ENCODE measurements at places on chromosomes 13 and 19.

DNA sequence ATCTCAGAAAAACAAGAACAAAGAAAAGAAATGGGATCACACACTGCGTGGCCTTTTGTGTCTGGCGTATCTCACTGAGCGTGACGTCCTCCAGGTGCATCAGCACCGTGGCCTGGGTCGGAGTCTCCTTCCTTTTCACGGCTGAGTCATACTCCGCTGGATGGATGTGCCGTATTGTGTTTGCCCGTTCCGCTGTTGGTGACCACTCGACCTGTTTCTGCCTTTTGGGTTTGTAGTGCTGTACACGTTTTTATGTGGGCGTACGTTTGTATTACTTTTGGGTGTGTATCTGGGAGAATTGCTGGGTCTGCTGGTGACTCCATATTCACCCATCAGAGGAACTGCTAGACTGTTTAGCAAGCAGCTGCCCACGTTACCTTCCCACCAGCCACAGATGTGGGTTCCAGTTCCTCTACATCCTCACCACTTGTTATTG, 11.4 kb downstream of the ARID3A start:
- DNase-seq, result peak; percentile 50

DNA sequence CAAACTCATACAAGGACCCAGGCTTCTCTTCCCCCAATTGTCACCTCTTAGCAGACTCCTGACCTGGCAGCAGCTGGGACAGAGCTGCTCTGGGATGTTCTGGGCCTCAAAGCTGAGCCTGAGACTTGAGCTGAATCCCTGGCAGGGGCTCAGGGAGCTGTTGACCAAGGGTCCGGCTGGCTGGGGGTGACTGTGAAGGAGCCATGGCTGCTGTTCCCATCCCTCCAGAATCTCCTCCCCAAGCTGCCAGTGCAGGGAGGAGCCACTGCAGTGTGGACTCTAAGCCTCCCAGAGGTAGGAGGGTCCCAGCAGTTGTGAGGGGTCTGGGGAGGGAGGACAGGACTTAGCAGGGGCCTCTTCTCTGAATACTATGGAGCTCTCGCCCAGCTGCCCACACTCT, 2.2 kb downstream of the SIGLEC6 start:
- DNase-seq, result no peak

GRCh38 chr13:31242916-31243315, 43.1 kb downstream of the B3GLCT start:
- no peak for DNase-seq

- no peak for DNase-seq
These were observed 447.5 kb upstream of the ATXN8OS start for GRCh38 chr13:69660155-69660554.

GRCh38 chr19:37991841-37992248, 84.8 kb downstream of the SIPA1L3 start:
- DNase-seq, result no peak

DNA sequence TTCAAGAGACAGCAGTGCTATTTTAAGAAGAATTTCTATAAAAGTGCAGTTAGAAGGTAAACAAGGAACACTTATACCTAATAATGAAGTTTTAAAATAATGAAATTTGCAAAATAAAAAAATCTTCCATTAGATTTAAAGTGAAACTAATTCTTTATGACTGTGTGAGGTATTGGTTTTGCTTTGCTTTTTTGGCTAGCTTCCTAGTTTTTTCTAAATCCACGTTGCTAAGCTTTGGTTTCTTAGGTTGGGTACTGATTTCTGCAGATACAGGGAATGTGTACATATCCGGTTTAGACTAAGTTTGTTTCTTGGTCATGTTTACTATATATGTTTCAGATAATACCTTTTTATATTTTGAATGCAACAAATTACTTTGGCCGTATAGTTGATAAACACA, 59.8 kb downstream of the SLC7A9 start:
- DNase-seq, result no peak

- DNase-seq, result no peak
These were observed 565.9 kb upstream of the SPRY2 start for GRCh38 chr13:80906860-80907259.

DNA sequence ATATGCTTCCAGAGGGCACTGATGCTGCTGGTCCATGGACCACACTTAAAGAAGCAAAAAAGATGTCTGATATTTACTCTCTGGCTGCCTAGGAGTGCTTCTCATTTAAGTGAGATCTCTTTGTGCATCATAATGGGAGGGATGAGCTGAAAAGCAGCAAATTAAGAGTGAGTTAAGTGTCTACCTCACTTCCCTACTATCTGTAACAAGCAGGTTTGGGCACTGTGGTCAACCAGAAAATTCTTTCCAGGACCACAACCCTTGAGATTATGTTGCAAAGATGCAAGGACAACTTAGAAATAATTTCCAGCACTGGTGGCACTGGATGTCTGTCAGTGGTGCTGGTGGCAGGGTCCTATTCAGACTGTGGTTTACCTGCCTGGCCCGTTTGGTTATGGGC, 52.1 kb upstream of the USPL1 start:
- DNase-seq, result no peak

DNA sequence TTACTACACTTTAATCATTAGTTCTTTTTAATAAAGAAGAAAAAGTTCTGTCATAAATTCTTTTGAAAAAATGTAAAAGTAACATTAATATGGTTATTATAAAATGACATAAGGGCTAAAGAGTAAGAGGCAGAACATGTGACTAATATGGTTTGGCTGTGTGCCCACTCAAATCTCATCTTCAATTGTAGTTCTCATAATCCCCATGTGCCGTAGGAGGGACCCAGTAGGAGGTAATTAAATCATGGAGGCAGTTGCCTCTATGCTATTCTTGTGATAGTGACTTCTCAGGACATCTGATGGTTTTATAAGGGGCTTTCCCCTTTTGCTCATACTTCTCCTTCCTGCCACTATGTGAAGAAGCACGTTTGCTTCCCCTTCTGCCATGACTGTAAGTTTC, 104.5 kb downstream of the UGGT2 start:
- DNase-seq, result no peak

GRCh38 chr13:100645382-100645781, 29.2 kb downstream of the TMTC4 start:
- no peak for DNase-seq

DNA sequence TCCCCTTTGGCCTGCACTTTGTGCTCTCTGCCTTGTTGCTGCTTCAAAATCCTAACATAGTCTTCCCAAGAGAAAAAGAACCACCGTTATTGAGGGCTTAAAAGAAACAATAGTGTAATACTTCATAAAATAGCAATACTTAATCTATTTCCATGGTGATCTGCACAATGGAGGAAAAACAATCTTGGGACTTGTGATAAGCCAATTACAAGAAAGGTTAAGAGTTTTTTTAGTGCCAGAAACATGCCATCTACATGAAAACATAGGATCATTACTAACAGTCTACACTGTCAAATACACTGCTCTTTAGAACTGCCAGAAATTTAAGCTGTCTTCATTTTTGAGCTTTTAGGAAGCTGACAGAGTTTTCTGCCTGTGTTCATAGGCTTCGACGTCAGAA, 54.1 kb upstream of the MAB21L1 start:
- no peak for DNase-seq

- DNase-seq, result no peak
These were observed 485.3 kb downstream of the SLITRK6 start for GRCh38 chr13:85313761-85314503.

GRCh38 chr19:39352381-39353255, 10.4 kb downstream of the SAMD4B start:
- DNase-seq, result no peak

DNA sequence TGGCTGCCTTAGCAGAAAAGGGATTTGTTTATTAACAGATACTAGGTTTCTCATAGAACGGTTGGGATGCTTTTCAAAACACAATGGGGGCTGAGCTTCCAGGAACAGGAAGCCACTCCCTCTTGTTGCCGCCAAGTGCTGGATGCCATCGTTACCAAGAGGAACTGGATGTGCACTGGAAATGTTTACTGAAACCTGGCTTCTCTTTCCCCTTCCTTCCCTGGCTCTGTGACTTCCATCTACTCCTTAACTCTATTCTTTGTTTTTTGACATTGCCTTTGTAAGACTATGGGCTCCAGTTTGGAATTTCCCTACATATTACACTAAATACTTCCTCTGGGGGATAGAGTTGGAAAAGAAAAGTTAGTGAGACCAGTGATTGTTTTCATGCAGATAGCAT, 11.7 kb upstream of the KL start:
- no peak for DNase-seq

DNA sequence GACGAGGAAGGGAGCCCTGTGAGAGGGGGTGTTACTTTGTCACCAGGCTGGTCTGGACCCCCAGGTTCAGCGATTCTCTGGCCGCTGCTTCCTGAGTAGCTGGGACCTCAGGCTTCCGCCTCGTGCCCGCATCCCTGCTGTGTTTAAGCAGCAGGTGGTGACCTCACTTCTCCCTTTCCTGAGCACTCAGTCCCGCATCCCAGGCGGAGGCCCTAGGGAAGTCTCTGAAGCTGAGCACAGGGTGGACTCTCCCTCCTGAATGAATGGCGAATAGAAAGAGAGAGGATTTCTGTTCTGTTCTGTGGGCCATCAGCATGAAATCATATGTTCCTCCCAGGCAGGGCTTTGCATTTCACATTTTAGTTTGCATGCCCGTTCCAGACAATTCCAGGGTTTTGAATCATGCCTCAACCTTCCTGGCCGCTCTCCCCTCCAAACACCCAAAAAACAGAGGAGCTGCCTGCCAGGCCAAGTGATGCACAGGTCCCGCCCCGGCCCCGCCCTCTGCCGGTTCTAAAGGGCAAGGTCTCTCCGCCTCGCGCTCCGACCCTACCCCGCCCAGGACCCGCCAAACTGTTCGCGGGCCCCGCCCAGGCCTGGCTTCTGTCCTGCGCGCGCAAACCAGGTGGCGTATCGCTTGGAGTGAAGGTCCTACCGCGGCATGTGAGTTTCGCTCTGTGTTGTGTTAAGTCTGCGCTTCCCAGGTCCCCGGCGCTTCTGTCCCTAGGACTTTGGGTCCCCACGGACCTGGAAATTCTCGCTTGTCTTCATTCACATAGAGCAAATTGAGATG, 35.1 kb upstream of the ZNF808 start:
- DNase-seq, result no peak

DNA sequence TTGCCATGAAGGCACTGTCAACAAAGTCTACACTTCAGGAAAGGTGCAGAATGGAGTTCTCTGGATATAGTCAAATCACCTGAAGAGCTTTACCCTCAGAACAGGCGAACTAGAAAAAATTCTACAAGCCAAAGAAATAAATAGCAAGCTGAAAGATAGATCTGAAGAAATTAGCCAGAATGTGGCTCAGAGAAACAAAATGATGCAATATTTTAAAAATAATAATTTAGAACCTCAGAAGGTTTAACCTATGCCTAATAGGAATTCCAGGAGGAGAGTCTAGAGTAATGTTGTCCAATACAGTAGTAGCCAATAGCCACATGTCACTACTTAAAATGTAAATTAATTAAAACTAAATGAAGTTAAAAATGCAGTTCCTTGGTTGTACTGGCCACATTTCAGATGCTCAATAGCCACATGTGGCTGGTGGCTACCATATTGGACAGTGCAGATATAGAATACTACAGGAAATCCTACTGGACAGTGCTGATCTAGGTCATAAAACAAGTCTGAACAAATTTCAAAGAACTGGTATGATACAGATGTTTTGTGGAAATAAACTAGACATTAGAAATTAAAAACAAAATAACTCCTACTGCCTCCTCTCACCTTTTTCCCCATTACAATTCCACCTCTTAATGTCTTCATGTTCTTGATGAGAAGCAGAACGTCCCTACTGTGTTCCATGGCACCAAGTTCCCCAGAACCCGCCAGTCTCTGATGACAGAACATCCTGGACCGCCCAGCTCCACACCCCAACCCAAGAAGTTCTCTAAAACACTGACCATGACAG, 679 bp upstream of the CDADC1 start:
- DNase-seq, result no peak

DNA sequence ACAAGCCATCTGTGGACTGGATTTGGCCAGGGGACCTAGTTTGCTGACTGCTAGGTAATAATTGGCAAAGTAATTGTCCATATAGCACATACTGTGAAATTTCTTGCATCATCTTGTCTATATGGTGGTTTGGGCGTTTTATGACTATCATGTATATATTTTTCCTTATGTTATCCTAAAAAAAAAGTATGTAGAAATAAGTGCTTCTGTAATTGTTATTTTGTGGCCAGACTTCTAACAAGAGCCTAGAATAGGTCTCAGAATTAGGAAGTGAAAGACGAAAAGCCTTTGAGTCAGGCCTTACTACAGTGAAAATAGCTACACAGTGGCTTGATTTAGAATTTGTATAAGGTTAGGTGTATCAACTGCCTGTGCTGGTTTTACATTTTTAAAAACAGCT, 4.2 kb downstream of the FNDC3A start:
- DNase-seq, result no peak

- DNase-seq, result no peak
These were observed 1.0 kb upstream of the RPS5 start for GRCh38 chr19:58385891-58386575.

DNA sequence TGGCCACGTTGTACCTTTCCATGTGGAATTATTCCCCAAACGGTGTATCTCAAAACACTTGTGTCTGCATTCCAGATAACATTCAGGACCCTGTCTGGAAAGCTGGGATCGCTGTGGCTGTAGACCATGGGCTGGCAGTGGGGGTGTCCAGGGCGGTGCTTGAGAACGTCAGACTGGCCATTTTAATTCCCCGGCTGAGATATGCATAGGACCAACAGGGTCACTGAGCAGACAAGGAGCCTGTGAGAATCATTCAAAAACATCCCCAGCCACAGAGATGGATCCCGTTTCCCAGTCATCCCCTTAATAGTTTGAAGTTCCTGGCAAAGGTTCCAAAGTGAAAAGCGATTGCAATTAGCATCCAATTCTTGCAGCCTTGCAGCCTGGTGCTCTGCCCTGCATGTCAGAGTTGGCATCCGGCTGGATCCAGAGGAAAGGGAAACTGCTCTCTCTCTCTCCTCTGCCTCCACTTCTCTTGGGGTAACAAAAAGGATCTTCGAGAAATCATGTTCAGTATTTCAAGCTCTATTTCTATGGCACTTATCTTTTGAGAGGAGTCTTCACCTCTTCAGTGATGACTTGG, 41.6 kb downstream of the IFT88 start:
- DNase-seq, result no peak

DNA sequence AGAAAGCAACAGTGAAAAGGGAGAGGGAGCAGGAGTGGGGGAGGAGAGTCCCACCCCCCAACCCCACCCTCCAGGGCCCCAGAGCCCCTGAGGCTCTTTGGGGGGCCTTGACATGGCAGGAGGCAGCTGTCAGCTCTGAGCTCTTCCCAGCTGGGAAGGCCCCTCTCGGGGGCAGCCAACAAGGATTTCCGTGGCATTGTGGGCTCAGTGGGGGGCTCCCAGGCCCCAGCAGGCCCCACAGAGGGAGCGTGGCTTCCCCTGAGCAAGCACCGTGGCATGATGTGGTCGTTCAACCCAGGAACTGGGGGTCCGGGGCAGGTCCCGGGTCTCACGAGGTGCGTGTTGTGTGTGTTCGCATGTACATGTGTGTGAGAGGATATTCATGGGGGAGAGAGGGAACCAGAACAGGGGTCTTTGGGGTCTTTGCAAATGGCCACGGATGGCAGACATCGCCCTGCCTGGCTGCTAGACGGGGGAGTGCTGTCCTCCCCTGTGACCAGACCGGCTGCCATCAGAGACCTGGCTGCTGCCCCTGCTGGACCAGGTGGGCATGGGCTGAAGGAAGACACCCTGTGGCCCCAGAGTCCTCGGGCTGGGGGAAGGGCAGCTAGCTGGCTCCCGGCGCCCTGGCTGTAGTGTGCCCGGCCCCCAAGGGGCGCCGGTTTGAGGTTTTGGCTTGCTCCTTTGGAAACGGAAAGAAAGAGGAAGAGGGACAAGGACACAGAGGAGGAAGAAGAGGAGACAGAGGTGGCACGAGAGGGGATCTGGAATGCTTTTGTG, 3.7 kb upstream of the AKAP8L start:
- no peak for DNase-seq

Data from CD4-positive, alpha-beta memory T cell (primary cell).